Kidney epithelial cell (primary cell): ENCODE measurements at places on chromosomes 16 and 17. TPM values are rescaled to one million over a fixed set of nuclear protein-coding genes. Genes with fewer than 3 reads are reported as not detected.

Gene SPATA22
- not detected in 2 replicates for total RNA-seq

Gene SAMD14
- total RNA-seq, result 13.3 and 14.7 TPM in 2 replicates

Gene FBXW10
- not detected in 2 replicates for total RNA-seq

- peak; percentile 49 for DNase-seq
Measured at GRCh38 chr17:50952013-50952412, 85.9 kb upstream of the TOB1 start.

DNA sequence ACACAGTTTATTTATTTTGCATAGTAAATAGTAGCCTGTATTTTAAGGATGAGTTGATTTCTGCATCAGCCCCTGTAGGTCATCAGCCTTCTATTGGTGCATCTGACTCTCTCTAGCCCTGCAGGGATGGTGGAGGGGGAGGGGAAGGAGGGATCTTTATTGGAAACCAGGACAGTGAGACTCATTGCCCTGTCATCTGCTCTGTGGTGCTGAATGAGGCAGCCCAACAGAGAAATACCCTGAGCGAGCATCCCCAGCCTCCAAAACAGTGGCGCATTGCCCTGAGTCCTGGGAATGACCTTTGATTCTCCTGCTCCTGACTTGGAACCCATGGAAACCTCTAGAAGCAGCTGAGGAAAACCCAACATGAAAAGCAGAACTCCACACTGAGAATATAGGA, 45.5 kb upstream of the STH start:
- DNase-seq, result no peak

- DNase-seq, result no peak
Measured at GRCh38 chr16:11599579-11599978, 12.9 kb upstream of the LITAF start.

DNA sequence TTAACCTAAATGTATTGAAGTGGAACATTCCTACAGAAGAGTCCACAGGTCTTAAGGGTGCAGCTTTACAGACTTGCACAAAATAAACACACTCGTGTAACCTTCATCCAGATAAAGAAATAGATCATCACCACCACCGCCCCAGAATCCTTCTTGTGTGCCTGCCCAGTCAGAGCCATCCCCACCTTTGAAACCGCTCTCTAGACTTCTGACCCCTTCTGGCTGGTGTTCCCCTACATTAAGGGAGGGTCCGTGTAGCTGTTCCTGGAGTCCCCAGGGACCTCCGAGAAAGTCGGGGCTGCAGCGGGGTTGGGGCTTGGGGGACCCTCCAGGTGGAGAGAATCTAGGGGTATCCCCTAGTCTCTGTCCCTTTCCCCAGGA, 9.4 kb downstream of the TBX4 start:
- DNase-seq, result no peak
